COR-L47 (cell line): ENCODE measurements at places on chromosomes 7 and 10.

DNA sequence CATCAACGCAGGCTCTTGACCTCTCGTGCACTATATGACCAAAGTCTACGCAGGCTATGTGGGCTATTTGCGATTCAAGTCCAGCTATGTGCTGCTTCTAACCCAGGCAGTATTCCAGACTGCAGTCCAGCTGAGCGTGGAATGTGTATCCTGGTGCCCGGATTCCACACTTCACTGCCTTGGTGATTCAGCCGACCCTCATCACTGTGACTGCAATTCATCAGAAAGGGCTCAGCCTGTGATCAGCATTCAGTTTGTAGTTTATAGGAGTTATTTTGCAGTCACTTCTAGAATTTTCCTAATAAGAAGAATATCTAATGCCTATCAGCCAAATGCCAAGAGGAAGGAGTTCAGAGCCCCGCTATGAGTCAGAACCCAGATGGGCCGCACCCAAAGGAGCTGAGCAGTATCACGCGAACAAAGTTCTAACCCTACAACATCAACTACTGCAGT is 119.8 kb upstream of the LANCL2 start:
- DNase-seq = no peak

- DNase-seq = no peak
Observed at GRCh38 chr7:12161146-12161545, 49.9 kb upstream of the TMEM106B start.

- no peak for DNase-seq
Observed at GRCh38 chr10:125828311-125828710, 5.0 kb downstream of the BCCIP start.

DNA sequence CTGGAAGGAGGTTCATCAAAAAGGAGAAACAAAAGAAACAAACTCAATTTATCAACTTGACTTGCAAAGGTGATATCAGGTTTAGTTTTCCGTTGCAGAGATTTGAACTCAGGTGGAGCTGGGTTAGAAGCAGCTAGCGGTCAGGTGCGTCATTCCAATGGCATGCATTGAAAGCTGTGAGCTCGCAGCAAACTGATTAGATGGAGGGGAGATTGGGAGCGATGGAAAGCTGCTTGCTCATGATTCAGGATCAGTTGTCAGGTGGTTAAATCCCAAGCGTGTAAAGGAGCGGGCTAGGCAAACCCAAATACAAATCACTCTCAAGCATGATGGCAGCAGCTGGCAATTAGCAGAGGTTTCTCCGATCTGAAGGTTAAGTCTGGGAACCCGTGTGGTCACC is 49.3 kb upstream of the AFAP1L2 start:
- no peak for DNase-seq

DNA sequence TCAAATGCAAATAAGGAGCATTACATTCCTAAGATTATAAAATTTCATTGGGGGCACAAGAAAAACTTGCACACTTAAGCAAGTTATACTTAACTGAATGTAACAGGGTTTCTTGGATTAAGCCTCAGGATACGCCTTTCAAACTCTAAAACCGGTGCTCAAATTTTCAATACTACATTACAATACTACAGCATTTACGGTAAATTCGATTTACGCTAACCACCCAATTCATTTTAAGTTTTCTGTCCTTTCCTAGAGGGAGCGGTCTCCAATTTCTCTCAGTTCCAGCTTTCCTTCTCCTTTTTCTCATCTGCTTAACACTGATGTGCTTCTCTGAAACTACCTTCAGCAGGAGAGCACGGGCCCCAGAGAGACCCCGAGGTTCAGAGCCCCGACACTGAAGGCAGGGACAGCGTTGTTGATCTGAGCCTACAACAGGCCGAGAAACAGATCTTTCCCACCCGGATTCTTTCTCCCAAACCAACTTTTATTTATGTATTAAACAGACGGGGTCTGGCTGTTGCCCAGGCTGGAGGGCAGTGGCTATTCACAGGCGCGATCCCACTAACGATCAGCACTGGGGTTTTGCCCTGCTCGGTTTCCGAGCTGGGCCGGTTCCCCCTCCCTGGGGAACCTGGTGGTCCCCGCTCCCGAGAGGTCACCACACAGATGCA is 798 bp downstream of the ZNF425 start:
- DNase-seq = no peak
